ENCODE measurements at places on chromosomes 2 and 18.

DNA sequence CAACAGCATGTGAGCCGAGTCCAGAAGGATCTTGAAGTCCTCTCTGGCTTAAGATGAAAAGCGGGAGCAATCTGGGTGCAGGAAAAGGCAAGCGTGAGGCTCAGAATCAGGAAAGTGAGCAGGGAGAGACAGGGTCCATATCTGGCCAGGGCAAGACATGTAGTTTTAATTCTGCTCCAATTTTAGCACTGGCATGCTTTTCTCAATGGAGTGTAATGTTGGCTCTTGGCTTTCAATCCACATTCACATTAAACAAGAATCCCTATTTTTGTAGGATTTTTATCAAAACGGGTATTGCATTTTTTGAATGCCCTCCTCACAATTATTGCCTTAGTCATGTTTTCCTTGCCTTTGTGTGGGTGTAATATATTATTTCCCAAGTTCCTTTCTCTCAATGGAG lies 6.0 kb downstream of the SPATA3 start:
- no peak for DNase-seq

DNA sequence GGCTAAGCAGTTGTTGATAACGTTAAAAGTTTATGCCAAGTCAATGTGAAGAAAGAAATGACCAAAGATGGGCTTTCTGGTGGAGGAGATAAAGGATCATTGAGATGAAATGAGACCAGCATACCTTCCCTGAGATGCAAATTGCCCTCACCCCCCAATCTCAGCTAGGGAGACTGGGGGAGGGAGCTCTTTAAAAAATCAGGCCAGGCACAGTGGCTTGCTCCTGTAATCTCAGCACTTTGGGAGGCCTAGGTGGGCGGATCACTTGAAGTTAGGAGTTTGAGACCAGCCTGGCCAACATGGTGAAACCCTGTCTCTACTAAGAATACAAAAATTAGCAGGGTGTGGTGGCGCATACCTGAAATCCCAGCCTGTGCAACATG lies 30.9 kb upstream of the KCMF1 start:
- DNase-seq: no peak

- DNase-seq: no peak
These were observed 88.3 kb downstream of the NRP2 start for GRCh38 chr2:205770577-205770976.

DNA sequence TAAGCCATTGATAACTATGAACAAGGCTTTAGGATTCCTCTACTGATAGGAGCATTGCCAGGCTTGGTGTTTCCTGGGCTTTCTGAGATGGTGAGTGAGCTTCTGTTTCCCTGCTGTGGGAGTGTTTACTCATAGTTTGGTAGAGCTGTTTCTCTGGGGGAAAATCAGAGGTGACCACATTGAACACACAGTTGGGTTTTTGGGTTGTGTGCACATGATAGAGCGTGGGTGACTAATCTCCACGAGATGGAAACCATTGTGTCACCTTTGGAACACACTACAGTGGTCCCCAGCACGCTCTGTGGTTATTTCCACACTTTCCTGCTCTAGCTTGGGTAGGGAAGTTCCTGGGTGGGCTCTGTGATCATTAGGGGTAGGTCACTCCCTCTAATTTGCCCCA lies 5.4 kb downstream of the IL1R1 start:
- peak; percentile 45 for DNase-seq

- no peak for DNase-seq
These were observed 43.0 kb downstream of the CENPO start for GRCh38 chr2:24836206-24836605.

DNA sequence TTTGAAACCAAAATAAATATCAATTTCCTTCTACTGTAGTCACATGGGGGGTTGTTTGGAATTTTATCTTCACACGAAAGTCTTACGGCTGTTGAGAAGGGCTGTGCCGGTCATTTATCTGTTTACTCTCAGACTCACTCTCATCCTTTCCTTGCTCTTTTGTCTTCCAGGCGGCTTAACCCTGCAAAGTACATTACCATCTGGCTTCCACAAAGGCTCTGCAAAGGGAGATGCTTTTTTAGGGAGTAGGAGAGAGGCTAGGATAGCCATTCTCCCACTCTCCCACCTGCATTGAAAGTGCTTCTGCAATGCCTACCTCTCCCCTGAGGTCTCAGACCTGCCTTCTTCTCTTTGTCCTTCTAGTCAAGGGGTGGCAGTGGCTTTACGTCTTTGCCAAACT lies 247.6 kb downstream of the MEIS1 start:
- no peak for DNase-seq

DNA sequence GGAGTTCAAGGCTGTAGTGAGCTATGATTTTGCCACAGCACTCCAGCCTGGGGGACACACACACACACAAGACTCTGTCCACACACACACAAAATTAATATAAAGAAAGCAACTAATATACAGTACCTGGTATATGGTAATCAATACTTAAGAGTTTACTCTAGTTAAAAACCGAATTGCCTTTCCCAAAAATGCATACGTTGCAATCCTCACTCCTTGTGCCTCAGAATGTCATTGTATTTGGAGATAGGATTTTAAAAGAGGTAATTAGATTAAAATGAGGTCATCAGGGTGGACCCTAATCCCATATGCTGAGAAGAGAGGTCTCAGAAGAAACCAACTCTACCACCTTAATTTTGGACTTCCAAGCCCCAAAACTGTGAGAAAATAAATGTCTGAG lies 35.7 kb downstream of the TMEM237 start:
- no peak for DNase-seq

DNA sequence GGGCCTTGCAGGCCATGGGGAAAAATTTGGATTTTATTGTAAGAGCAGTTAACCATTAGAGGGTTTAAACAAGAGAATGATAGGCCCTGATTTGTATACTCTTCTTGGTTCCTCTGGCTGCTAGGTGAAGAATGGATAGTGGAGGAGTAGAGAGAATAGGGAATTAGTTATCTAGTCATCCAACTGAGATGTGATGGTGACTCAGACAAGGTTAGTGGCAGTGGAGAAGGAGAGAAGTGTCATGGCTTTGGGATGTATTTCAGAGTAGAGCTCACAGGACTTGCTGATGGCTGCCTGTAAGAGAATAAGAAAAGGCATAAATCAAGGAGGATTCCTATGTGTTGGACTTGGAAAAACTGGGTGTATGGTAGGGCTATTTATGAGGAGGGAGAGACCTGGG lies 169.4 kb downstream of the PLCL1 start:
- no peak for DNase-seq

DNA sequence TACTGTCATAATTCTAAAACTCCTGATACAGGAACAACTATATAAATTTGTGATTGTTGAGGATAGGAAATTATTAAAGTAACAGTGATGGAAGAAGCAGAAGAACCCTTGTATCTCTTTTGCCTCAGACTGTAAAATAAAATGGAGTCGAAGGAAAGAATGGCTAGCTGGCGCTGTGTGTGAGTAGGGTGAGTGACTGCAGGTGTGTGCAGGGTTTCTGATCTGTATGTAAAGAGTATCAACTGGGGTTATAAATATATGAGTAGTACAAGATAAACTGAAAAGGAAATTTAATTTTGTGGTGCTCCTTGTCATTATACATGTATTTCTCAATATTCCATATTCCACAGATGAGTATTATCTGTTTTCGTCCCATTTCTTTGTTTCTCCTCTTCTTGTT lies 15.2 kb downstream of the POLI start:
- DNase-seq: no peak

- no peak for DNase-seq
These were observed 55.2 kb downstream of the TRAPPC12 start for GRCh38 chr2:3434654-3435053.

DNA sequence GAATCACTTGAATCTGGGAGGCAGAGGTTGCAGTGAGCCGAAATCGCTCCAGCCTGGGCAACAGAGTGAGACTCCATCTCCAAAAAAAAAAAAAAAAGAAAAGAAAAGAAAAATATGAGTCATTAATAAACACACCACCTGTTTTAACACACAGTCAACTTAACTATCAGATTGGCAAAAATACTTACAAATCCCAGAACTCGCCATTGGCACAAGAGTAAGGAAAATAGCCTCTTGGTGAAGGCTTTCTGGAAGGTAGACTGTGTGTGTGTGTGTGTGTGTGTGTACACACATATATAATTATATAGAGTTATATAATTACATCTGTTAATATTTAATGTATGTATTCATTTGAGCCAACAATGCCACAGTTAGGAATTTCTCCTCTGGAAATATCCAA lies 63.7 kb upstream of the UXS1 start:
- no peak for DNase-seq

- DNase-seq: no peak
These were observed 19.2 kb downstream of the CDC42EP3 start for GRCh38 chr2:37652199-37652640.

GRCh38 chr2:76675212-76675611 lies 847.0 kb downstream of the LRRTM4 start:
- DNase-seq: no peak

- DNase-seq: no peak
These were observed 170.3 kb upstream of the SPRED2 start for GRCh38 chr2:65602603-65603235.

DNA sequence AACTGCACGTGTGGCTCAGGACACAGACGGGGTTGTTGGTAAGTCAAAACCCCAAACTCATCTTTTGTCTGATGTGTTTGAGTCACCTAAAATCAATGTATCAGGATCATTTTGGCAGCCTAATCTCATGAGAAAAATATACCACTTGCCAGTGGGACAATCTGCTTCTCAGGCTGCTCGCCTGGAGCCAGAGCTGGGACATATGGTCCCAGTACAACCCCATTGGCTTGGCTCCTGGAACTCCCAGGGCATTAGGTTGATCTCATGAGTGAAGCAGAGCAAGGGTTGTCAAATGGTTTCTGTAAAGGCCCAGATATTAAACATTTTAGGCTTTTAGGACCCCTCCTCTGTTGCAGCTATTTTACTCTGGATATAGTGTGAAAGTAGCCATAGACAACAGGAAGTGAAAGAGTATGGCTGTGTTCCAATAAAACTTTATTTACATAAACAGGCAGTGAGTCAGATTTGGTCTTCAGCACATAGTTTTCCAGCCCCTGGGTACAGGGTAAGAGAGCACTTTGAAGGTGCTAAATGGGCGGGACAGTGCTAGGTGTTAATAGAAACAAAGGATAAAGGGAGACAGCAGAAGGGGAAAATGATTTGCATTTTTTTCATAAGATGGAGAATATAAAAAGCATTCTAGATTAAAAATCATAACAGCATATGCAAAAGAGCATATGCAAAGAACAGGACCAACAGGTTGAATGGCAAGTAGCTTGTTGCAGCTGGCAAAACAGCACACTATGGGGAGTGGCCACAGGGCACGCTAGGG lies 290.8 kb downstream of the KCNS3 start:
- no peak for DNase-seq

GRCh38 chr2:184030989-184031388 lies 567.3 kb upstream of the ZNF804A start:
- no peak for DNase-seq

DNA sequence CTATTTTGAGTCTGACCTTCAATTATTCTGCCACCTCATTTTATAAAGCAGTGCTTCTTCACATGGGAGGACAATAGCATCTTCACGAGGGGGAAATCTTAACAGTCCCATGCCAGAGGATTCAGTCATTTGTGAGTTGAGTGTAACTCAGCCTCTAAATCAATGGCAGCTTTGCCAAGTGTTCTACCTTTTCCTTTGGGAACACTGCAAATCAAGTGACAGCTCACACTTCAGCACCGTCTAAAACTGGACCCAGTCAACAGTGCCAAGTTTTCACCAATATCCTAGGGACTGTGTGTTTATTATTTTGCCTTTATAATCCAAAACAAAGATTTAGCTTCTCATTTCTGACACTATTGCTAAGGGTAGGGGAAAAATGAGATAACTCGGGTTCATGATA lies 133.6 kb downstream of the FIGN start:
- DNase-seq: no peak

DNA sequence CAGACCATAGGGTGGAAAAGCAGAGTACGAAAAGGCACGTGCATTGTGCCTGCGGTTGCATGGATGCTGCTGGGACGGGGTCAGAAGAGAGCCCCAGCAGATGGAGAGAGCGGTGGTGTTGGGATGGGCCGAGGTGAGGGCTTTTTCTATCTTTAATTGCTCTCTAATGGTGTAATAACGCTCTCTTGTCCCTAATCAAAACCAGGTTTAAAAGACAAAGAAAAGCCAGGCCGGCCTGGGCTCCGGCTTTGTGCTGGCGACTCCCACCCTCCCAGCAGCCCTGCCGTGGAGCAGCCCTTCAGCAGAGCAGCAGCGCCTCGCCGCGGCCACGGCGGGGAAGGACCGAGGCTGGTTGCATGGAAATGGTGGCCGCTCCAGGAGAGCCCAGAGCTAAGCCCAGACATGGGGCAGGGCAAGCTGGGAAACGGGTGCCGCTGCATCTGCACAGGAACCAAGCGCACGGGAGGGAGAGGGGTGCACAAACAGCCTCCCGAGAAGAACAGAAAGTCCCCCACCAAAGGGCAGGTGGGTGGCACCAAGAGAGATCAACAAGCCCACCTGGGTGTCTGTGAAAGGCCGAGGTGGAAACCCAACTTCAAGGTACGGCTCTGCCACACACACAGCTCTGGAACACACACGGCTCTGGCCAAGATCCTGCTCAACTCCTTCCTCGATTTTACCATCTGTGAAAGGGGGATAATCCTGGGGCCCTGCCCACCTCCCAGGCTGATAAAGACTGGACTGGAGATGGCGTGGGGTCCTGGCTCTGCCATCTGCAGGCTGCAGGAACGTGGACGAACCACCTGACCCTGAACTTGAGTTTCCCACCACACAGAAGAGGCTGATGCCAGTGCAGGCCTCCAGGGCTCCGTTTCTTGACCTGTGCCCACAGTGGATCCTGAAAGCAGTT lies 15.0 kb downstream of the HS1BP3 start:
- no peak for DNase-seq

GRCh38 chr2:147382322-147382948 lies 462.4 kb upstream of the ACVR2A start:
- no peak for DNase-seq

GRCh38 chr2:101559551-101559950 lies 84.6 kb upstream of the RFX8 start:
- DNase-seq: no peak

DNA sequence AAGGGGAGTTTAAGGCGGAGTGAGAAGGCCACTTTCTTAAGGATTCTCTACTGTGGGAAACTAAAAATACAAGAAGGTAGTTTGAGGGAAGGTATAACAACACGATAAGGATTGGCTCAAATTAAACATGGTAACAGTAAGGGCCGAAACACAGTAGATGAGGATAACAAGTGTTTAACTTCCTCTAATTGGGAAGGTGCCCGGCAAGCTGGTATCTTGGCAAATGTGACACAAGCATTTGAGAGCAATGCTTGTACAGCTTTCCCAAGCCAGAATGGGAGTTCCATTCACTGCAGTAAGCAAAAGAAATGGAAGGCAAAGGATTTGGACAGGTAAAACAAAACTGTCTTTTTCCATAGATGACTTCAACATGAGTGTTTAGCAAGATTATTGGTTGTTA lies 19.8 kb downstream of the USP40 start:
- no peak for DNase-seq

- DNase-seq: no peak
These were observed 183.4 kb upstream of the RASGRP3 start for GRCh38 chr2:33292981-33293595.

All from activated CD4-positive, alpha-beta T cell treated with anti-CD3 and anti-CD28 coated beads for 4 hours (primary cell).